ENCODE measurements at places on chromosomes 12 and 14.

GRCh38 chr14:94621358-94622134 lies 9.4 kb downstream of the SERPINA3 start:
- no peak for DNase-seq

DNA sequence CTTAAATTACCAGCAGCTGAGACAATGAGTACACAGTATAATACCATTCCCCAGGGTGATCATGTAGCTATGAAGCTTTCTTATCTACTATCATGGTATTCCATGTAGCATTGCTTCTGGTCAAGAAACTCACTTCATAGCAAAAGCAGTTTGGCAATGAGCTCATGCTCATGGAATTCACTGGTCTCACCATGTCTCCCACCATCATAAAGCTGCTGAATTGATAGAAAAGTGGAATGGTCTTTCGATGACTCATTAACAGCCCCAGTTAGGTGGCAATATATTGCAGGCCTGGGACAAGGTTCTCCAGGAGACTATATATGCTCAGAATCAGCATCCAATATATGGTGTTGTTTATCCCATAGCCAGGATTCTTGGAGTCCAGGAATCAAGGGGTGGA lies 553.7 kb downstream of the FOXG1 start:
- DNase-seq = no peak

DNA sequence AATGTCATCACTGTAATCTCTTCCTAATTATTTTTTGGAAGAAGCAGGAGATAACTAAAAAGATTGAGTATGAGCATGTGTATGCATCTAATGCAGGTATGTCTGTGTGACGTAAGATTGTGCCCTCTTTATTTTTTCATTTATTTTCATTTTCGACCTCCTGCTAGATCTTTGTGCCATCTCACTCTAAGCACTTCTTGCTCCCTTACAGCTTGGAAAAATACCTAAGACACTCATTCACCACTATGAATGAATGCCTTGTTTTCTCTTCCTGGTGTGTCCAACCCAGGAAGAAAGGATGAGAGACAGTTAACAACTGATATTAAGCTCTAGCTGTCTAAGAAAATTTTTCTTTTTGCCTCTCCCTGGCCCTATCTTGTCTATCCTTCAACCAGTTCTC lies 76.8 kb upstream of the CISTR start:
- DNase-seq = no peak

DNA sequence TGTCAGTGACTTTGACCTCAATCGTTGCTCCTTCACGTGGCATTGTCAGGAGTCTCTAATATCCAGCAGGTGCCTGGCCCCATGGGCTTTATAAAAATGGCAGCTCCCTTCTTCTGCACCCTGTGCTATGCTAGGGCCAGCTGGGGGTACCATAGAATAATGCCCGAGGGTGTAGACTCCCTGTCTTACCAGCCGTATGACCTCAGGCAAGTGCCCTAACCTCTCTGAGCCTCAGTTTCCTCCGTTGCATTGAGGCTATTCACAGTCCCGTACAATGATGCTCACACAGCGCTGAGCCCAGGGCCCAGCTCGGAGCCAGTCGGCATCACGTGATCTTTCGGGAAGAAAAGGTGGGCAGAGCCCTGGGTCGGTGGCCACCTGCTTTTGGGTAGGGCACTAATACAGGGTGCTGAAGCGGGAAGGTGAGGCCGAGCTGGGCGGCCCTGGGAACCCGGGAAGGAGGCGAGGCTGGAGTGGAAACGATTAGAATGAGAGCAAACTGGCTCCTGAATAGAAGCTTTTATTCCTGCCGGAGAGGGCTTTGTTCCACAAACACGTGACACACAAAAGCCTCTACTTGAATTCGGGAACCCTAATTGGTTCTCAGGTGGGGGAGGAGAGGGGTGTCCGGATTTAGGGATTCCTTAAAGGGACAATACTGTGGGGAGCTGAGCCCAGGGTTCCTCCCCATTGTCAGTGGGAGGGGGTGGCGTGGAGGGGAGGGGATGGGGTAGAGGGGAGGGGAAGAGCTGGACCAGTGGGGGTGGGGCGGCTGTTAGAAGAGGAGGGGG lies 19.9 kb upstream of the MSI1 start:
- DNase-seq = no peak

- DNase-seq = no peak
Observed at GRCh38 chr12:115163710-115164109, 479.7 kb upstream of the TBX3 start.

Measured in NCI-H526 treated with DMSO at 0.1 percent for 48 hours (cell line).